H9 (cell line): ENCODE measurements at places on chromosomes 3 and 15. TPM values are rescaled to one million over a fixed set of nuclear protein-coding genes. Genes with fewer than 3 reads are reported as not detected.

Gene CADPS
- total RNA-seq = 5.4 and 6.6 TPM in 2 replicates

Gene EPHA3
- 0.59 and 0.66 TPM in 2 replicates for total RNA-seq

Gene FAH
- 21.5 and 21.7 TPM in 2 replicates for total RNA-seq

Gene MST1R
- total RNA-seq = 4.9 and 5.3 TPM in 2 replicates

DNA sequence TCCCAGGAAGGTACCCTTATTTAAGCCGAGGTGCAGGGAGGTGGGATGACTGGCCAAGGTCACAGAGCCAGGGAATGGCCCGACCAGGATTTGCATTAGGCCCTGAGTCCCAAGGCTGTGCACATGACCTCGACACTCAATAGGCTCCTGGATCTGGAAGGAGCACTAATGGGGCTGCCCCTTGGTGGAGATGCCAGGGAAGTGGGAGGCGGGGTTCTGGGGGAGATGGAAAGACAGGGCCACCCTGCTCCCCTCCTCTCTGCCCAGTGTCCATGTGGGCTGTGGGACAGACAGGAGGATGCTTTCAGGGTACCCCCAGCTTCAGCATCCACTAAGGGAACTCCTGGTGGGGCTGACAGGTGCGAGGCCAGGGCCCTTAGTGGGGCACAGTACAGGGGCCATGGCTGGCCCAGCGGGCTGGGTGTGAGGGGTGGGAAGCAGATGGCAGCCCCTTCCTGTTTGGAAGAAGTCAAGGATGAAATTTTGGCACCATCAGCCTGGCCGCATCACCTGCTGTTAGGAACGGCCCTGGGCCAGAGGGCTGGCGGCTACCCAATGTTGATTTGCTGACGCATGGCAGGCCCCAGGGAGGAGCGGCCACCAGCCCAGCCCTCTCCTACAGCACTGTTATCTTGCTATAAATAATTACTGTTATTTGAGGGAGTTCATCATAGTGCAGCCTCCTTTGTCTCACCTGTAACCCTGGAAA, 37.3 kb downstream of the ATP2B2 start:
- DNase-seq = no peak

GRCh38 chr3:171772427-171773056, 37.7 kb downstream of the PLD1 start:
- DNase-seq = peak; percentile 52

DNA sequence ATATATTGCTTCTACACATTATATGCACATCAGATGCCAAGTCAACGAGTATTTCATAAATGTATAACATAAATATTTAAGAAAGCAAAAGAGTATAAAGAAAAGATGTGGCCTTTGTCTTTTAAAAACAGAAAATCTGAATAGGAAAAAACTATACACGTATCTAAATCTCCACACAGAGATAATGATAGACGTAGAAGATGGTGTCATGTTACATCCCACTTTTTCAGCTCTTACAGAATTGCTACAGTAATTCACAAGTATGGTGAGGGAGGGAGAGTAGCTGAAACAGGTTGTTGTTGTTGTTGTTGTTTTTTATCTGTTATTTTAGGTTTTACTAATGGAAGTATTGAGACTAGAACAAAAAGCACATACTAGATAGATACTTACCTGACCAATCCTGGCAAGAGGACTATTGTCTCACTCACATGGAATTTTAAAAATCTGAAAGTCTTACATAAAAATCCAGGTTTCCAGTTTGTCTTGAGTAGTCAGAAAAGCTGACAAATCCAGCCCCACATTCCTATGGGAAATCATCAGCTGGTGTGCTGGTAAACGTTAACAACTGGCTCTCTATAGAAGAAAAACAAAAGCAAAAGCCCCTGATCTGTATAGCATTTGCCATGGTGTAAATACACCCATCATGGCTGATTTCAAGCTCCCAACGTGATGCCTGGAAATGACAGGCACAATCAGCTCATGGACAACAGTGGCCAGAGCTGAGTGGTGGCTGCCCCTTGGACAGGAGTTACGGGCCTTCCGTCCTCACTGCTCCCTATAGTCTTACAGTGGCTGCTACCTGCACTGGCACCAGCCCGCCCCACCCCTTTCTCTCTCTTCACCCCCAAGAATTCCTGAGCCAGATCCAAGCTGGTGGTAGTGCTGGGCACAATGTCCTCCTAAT, 47.4 kb upstream of the VGLL4 start:
- DNase-seq = no peak

- no peak for DNase-seq
These were observed 15.6 kb downstream of the MTHFS start for GRCh38 chr15:79881254-79881653.

DNA sequence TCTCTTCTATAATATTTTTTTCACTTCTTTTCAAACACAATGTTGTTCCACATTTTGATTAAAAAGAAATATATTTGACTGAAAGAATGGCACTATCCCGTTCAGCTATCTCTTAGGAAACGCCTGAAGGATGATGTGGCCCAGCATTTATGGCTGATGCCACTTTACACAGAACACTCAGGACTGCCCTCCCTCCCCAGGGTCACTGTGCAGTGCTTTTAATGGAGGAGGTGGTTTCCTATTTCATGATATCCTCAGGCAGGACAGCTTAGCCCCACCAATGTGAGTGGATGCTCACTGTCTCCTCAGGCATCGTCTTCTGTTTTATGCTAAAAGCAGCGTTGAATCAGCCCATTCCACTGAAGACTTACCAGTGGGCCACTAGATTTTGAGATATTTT, 135.9 kb downstream of the KCNAB1 start:
- DNase-seq = no peak

- no peak for DNase-seq
These were observed 40.4 kb downstream of the LIPC start for GRCh38 chr15:58472221-58472620.

DNA sequence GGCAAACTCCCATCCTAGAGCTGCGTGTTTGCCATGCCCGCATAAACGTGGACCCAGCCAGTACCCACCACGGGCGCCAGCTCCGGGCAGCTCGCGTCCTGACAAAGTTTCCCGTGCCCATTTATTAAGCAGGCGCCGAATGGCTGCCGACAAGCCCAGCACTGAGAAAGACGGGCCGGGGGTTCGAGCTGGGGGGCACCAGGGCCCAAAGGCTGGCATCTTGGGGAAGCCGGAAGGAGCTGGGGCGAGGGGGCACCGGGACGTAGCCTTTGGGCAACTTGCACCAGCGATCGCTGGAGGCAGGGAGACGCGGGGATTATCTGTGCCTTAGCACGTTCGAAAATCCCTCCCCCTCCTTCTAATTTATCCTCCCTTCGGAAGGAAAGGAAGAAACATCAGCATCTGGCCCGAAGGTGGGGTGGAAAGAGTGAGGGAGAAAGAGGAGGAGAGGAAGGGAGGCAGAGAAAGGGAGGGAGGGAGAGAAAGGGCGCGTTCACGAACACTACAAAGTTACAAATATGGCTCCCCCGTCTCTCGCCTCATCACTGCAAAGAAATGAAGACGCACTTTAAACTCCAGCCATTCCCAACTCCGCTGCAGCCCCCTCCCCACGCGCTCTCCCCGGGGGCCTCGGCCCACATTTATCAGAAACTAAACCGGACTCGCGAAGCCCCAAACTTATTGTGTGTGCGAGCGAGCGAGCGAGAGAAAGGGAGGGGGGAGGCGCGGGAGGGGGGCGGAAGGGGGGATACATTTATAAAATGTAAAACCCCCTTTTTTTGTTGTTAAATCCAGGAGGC, 1.0 kb downstream of the ANP32A start:
- DNase-seq = peak; percentile 44

- DNase-seq = no peak
These were observed 44.8 kb downstream of the MAP2K5 start for GRCh38 chr15:67587331-67587730.

- no peak for DNase-seq
These were observed 24.1 kb downstream of the POMGNT2 start for GRCh38 chr3:43081796-43082195.

- DNase-seq = no peak
These were observed 68.9 kb downstream of the GHSR start for GRCh38 chr3:172379372-172379771.

DNA sequence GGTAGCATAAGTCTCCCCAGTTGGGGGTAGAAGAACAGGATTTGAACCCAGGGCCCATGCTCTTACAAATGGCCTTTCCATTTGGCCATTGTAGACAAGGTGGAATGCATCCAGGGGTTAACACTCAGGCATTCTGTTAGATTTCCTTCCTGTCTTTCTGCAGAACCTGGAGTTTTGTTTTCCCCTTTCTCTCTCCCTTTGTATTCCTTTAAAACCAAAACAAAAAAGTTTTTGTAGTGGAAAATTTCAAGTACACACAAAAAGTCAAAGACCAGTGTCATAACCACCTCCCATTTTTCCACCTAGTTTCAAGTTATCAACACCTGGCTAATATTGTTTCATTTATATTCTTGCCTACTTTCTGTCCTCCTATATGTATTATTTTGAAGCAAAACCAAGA, 26.0 kb downstream of the FRMD4B start:
- DNase-seq = no peak
